ENCODE measurements at places on chromosomes 5 and 9. TPM values are rescaled to one million over a fixed set of nuclear protein-coding genes. Genes with fewer than 3 reads are reported as not detected.

- H3K36me3 ChIP-seq, result no peaks in the 10 kb centered on the region
- H3K4me3 ChIP-seq, result no peak overlapping the region
- H3K4me1 ChIP-seq, result no peaks in the 10 kb centered on the region
These were observed 251.6 kb upstream of the HAPLN1 start for GRCh38 chr5:83972236-83972635.

DNA sequence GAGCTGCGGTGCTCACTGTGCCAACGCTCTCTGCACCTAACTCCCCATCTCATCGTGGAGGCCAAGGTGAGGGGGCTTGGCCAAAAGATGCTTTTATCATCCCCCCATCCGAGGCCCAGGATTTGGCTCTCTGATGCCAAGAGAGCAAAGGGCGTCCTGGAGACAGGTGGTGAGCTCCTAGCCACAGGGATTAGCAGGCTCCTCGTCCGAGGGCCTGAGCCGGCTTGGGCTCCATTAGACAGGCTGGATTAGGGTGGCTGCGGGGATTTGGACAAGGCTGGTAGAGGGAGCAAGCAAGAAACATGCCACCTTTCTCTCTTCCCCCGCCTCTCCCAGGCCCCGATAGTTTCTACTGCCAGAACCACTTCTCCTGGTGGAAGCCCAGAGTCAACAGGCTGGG is 1.0 kb upstream of the GRM6 start:
- H3K36me3 ChIP-seq, result no peaks in the 10 kb centered on the region
- no peaks in the 10 kb centered on the region for H3K4me1 ChIP-seq
- H3K4me3 ChIP-seq, result no peak overlapping the region
- no peak overlapping the region for H3K27ac ChIP-seq
- peaks cover 20% of the 10 kb centered on the region for H3K27me3 ChIP-seq

DNA sequence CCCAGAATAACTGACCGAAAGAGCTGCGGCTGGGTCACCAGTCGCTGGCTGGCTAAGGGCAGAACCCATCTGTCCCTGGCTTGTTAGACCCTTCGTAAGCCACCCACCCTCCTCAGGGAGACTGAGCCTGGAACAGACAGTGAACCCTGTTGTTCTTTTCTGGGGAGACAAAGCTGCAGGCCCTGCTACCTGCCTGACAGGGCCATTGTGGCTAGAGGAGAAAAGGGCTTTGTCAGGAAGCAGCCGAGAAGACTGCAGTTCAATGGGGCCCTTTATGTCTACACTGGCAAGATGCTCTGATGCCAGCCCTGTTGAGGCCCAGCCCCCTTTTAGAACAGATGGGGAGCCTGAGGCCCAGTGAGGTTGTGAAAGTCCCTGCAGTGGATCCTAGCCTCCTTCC is 3.7 kb upstream of the NIPAL4 start:
- H3K36me3 ChIP-seq, result no peaks in the 10 kb centered on the region
- no peak overlapping the region for H3K4me3 ChIP-seq
- no peak overlapping the region for H3K27ac ChIP-seq
- DNase-seq, result no peak

DNA sequence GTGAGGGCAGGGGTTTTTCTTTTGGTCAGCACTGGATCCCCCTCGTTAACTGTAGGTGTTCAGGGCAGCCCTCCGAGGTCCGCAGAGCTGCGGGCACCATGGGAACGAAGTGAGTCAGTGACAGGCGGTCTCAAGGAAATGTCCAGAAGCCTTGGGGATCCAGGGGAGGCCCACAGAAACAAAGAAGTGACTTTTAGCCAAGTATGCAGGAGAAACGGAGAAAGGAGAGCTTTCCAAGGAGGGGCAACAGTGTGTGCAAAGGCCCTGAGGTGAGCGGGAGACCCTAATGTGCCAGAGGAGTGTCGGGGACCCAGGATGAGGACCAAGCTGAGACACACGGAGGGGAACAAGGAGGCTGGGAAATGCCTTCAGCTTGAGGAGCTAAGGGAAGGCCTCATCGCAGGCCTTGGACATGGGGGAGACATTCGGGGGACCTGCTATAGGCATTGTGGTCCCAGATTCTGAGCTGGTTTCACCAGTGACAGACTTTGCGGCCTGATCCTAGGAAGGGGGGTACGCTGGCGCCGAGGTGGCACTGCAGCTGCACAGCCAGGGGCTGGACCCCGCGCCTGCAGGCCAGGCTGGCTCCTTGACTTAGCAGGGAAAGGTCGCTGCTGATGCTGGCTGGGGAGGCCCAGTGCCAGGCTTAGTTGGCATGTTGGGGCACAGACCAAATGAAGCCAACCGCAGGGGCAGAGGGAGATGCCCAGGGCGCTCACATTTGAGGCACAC is 3.3 kb downstream of the LTC4S start:
- H3K4me1 ChIP-seq, result peaks cover 45% of the 10 kb centered on the region
- H3K27ac ChIP-seq, result no peak overlapping the region
- H3K36me3 ChIP-seq, result peaks cover 28% of the 10 kb centered on the region
- no peak for DNase-seq
- no peaks in the 10 kb centered on the region for H3K27me3 ChIP-seq

- no peak for DNase-seq
- no peaks in the 10 kb centered on the region for H3K36me3 ChIP-seq
- H3K4me1 ChIP-seq, result no peaks in the 10 kb centered on the region
- peaks cover 3% of the 10 kb centered on the region for H3K27me3 ChIP-seq
These were observed 271.2 kb downstream of the SLIT3 start for GRCh38 chr5:169029661-169030274.

DNA sequence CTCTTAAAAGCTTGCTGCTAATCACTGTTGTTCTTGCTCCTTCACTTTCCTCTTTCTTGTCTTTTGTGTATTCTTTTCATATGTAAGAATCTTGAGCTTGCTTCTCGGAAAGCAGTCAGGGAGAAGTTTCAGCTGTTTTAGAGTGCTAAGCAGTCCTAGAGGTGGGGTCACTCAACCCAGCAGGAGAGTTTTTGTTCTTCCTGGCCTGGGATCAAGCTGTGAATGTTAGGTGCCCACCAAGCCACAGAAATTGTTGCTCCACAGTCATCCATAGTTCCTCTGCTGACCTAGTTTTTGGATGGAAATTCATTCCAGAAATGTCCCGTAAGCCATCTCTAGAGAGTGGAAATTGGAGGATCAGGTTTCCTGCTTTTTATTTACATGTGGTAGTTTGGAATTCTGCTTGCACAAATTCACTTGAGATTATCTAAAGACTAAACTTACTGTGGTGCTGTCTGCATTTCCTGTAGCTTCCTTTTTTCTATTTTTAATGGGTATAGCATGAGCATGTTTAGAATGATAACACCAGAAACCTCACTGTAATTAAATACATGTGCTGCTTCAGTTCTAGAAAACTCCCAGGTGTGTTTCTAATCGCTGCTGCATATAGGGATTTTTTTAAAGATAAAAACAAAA is 108.7 kb downstream of the MAST4 start:
- H3K4me3 ChIP-seq, result no peak overlapping the region
- H3K4me1 ChIP-seq, result no peaks in the 10 kb centered on the region
- DNase-seq, result no peak
- H3K27ac ChIP-seq, result no peak overlapping the region
- H3K27me3 ChIP-seq, result no peaks in the 10 kb centered on the region

DNA sequence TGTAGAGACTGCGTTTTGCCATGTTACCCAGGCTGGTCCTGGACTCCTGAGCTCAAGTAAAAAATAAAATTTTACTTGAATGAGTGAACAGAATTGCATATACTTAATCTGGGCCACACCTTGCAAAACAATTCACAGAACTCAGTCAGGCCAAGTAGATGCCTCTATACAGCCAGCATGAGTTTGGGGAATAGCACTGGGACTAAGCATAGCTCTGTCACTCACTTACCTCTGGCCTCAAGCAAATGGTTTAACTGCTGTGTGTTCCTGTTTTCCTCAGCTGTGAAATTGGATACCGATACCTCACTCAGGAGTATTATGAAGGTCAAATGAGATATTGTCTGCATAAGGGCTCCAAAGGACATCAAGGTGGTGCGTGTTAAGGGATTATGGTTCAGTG is 10.9 kb upstream of the FRMPD1 start:
- no peak overlapping the region for H3K4me3 ChIP-seq
- H3K4me1 ChIP-seq, result no peaks in the 10 kb centered on the region
- H3K27me3 ChIP-seq, result peaks cover 26% of the 10 kb centered on the region
- DNase-seq, result no peak

DNA sequence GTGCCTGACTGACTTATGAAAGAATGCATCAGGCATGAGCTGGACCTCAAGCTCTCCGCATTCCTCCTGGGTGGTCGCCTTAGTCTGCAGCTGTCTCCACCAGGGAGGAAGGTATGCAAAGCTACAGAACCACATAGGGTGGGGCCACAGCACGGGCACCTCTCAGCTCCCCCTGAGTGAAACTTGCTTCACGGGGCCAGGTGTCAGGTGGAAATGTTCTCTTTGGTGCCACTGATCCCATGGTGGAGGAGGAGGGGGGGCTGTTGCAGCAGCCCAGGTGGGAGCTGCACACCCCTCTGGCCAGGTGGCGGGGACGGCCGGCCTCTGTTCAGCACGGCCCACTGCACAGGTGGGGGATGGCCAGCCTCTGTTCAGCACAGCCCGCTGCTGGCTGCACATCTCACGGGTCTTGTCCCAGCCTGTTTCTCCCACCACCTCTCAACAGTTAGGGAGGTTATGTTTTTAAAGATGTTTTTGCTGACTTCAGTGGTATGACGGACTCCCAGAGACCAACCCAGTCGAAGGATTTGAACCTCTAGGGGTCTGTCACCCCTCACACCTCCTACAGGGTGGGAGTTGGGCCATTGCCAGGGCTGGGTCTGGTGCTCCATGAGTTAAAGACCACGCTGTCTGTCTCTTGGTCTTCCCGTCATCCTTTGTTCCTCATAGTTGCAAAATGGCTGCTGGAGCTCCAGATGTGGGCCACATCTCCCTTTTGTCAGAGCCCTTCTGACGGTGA is 34.3 kb downstream of the MRPL36 start:
- H3K36me3 ChIP-seq, result no peaks in the 10 kb centered on the region
- peaks cover 6% of the 10 kb centered on the region for H3K27me3 ChIP-seq
- no peaks in the 10 kb centered on the region for H3K4me1 ChIP-seq
- no peak overlapping the region for H3K4me3 ChIP-seq

Gene EPB41L4B
- not detected for total RNA-seq

Gene ADAMTSL2
- total RNA-seq, result 1.2 TPM

Gene SAXO1
- 0.19 TPM for total RNA-seq

Gene ANKRD18A
- 7.2 TPM for total RNA-seq

Gene IL4
- total RNA-seq, result not detected

Gene LECT2
- not detected for total RNA-seq

Gene CLTA
- 32.8 TPM for total RNA-seq

All from CD4-positive, alpha-beta T cell (primary cell).